NCI-H1092 (cell line): ENCODE measurements at places on chromosomes 2 and 18.

- no peak for DNase-seq
Measured at GRCh38 chr2:205656941-205657340, 25.4 kb upstream of the NRP2 start.

GRCh38 chr2:1238598-1239138 lies 174.6 kb upstream of the TPO start:
- DNase-seq = no peak

GRCh38 chr2:7915302-7916091 lies 766.4 kb upstream of the ID2 start:
- DNase-seq = no peak

DNA sequence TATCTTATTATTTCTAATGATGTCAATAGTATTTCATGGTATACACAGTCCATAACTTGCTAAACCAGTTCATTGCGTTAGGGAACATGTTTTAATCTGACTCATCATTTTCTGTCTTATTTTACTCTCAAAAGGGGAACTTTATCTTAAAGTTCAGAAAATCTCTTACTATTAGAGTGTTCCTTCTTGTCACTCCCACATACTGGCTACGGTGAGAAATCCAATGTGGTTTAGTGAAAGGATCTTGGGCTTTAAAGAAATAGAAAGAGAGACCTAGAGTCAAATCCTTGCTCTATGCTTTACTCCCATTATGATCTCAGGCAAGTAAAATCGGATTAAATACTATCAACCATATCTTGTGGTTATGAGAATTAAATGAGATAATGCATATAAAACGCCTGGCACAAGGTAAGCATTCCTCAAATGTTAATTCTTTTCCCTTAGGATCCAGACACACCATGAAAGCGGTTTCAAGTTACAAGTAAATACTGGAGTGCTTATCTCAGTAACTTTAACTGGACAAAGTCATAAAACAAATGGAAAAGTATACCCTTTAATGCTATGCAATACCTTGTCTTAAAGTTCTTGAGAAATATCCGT lies 576.0 kb downstream of the ARHGAP15 start:
- no peak for DNase-seq

DNA sequence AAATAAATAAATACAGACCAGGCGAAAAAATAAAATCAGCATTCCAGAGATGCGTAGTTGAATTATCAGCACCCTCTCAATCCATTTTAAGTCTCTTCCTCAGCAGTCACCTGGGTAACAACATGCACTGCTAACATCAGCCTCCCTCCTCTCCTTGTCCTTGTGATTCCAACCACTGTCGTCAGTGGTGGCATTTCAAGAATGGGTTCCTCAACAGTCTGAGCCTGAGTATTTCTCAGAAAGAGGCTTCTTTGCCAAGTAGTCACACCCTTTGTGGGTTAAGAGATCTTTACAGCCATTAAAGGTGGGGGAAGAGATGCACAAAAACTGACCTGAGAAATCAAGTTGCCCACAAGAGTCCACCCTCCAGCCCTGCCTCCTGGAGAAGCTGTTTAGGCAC lies 39.0 kb downstream of the NOL10 start:
- no peak for DNase-seq

DNA sequence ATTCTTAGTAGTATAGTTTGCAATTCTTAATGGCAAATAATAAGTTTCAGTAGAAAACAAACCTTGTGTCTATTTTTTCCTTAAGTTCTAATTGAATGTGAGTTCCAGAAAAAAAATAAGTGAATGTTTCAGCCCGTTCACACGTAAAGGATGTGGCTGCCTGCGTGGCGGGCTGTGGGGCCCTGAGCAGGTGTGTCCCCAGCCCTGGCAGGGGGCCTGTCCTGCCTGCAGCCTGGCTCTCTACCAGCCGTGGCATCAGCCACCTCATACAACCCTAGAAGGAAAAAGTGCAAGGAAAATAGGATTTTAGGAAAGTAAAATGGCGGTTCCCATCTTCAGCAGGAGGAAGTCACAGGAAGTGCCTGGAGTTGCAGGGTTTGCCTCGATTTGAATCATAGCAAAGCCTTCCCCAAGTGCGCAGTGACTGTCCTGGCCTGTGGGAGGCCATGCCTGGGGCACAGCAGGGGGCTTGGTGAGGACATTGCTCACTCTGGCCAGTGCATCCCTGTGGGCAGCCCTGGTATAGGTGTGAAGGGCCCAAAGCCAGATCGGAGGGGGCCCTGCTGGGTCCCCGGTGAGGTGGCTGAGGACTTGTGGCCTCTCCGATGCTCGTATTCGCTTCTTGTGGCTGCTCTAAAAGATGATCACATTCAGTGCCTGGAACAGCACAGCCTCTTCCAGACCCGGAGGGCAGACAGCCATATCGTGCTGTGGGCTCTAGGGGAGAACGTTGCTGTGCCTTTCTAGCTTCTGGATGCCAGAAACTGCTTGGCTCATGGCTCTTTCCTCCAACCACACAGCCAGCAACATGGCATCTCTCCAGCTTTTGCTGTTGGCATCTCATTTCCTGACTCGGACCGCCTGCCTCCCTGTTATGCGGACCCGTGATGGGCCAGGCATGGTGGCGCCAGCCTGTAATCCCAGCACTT lies 12.6 kb downstream of the DTYMK start:
- no peak for DNase-seq

- DNase-seq = no peak
Measured at GRCh38 chr2:50953021-50953420, 78.9 kb downstream of the NRXN1 start.

DNA sequence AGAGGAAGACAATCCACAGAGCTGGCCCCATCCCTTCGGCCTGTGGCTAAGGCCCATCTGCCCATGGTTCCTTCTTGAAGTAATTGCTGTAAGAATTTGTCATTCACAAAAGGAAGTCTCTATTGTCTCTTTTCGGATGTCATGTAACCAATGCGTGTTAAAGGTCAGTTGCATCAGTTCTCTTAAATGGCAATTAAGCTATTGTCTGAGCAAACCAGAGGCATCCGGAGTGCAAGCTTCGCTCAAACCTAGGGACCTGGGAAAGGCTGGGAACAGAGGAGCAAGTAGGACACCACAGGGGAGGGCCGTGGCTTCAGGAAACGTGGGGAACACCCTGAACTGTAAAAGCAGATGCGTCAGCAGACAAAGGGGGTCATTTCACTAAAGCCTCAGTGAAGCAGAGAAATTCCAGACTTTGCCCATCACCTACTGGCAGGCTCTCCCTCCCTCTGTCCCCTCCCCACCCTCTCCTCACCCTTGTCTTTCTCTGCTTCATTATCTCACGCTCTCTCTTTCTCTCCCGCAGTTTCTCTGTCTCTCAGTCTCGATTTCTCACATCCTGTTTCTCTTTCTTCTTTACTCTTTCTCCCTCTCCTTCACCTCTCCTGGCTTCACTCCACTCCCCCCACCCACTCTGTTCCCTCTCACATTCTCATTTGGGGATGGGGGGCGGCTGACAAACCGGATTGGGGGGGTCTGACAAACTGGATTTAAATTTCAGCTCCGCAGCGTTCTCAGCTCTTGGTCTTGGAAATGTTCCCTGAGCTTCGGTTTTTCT lies 204.6 kb upstream of the TNP1 start:
- no peak for DNase-seq

- no peak for DNase-seq
Measured at GRCh38 chr2:239053801-239054503, 206.1 kb downstream of the TWIST2 start.

GRCh38 chr18:45202061-45202460 lies 413.2 kb upstream of the SLC14A2 start:
- no peak for DNase-seq

DNA sequence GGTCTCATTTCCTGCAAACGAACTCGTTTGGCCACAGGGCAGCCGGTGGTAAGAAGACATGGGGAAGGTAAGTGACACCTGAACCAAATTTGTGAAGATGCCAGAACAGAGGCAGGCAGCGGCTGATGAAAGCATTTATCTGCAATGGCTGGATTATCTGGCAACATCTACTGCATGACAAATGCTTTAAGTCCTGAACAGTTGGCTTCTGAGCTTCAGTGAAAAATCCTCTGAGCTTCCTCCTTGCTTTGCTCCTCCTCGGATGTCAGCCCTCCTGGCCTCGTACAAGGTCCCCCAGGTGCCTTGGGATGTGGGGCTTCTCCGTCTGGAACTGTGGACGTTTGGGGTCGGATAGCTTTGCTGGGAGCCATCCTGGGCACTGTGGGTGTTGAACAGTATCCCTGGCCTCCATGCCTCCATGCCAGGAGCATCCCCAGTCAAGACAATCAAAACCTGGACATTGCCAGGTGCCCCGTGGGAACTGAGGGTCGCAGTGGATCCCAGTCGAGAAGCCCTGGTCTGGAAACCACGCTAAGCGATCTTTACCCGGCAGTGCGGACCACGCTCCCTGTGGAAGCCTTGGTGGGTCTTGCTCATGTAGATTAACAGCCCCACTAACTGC lies 49.3 kb downstream of the KCNG2 start:
- no peak for DNase-seq

- DNase-seq = no peak
Measured at GRCh38 chr2:3449936-3450335, 69.4 kb downstream of the ADI1 start.

DNA sequence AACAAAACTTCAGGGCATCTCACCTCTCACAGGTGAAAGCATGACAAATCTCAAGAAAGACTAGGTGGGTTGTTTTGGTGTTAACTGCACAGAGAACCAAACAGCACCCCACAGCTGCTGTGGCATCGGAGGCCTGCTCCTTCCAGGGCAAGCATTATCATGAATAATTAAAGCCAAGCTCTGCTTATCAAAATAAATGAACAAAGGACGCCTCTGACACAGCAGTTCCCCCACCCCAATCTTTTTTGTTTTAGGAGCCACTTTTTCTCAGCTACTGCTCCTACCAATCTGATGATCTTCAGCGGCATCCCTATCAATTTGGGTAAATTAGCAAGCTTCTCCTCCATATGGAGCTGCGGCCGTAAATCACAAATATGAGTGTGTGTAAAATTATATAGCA lies 58.6 kb downstream of the KLF7 start:
- no peak for DNase-seq
